WTC11 (cell line): ENCODE measurements at places on chromosomes 5 and 9. TPM values are rescaled to one million over a fixed set of nuclear protein-coding genes. Genes with fewer than 3 reads are reported as not detected.

GRCh38 chr9:136587145-136587943 lies 41.5 kb upstream of the NOTCH1 start:
- DNase-seq: peak; percentile 86

GRCh38 chr5:160905285-160905684 lies 53.3 kb upstream of the ATP10B start:
- DNase-seq: no peak

Gene DOCK8
- 2.6 to 3.2 TPM (median 2.7 TPM) in 3 replicates for total RNA-seq

Gene FIBCD1
- total RNA-seq: 6.6 to 9.1 TPM (median 8.8 TPM) in 3 replicates

Gene KLF4
- 5.9 to 8.9 TPM (median 7.6 TPM) in 3 replicates for total RNA-seq

DNA sequence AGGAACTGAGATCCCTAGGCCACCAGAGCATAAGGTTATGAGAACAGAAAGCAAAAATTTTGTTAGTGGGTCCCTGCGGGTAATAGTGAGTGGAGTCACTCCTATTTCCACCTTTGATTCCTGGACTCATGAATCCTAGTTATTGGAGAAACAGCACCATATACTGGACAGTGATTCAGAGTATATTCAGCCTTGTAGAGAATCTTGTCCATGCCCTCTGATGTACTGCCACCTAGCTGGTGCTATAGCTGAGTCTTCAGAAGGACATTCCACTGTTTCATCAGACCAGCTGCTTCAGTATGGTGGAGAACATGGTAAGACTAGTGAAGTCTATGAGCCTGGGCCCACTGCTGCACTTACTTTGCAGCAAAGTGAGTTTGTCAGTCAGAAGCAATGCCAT lies 25.0 kb upstream of the ITGA2 start:
- no peak for DNase-seq

DNA sequence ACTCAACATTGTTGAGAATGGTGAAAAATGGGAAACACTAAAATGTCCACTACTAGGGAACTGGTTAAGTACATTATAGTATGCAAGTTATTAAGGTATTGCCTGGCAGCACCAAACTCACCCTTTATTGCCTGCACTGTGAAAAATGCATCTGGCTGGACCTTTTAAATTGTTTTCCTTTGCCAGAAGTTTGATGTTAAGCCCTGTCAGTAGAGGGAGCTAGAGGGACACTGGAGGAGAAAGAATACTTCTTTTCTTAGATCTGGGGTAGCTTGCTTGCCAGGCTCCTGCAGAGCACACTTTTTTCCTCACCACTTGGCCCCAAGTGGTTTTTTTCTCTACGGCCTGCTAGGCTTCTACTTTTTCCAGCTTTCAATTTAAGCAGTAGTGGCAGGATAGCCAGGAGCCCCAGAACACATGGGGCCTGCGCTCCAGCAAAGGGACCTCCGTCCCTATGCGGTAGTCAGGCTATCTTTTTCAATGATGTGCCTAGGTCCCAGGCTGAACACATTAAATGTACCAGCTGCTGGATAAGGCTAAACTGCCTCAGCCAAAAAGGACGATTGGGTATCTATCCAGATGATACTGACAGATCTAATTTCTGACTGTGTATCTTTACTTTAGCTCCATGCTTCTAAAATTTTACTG lies 8.0 kb upstream of the HABP4 start:
- DNase-seq: no peak
